ENCODE measurements at places on chromosomes 12 and 14.

DNA sequence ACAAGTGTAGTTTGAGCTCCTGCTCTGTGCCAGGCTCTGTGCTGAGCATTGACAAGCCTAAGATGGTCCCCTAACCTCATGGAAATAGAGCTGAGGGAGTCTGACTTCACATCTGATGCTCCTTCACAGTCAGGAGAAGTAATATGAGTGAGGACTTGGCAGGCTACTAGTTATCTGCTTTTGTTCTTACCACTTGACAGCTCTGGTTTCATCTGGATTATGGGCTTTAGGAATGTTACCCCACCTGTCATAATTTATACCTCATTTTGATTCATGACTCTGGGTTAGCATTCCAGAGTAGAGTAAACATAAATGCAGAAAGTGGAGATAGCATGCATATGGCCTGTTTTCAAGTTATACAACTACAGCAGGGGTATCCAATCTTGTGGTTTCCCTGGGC, 40.5 kb downstream of the ATP6V1D start:
- DNase-seq: peak; percentile 7

GRCh38 chr12:132866251-132866828, 21.1 kb downstream of the CHFR start:
- DNase-seq: peak; percentile 59

DNA sequence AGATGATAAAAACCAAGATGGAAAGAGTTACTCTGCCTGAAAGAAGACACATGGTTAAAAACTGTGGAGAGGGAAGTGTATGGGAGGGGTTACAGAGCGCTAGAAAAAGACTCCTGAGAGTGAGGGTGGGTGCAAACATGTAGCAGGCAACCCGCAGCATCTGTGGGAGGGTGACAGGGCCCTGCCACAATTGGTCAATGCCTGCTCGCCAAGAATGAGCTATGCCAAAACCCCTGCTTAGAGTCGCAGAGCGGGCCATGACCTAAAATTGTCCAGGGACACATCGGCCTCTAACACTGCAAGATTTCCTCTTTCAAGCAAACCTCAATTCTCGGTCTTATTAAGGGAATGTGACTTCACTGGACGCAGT, 700 bp downstream of the PRKAG1 start:
- peak; percentile 53 for DNase-seq

- DNase-seq: no peak
Measured at GRCh38 chr12:114783089-114783618, 99.2 kb upstream of the TBX3 start.

- no peak for DNase-seq
Measured at GRCh38 chr14:74765721-74766120, 2.6 kb downstream of the YLPM1 start.

DNA sequence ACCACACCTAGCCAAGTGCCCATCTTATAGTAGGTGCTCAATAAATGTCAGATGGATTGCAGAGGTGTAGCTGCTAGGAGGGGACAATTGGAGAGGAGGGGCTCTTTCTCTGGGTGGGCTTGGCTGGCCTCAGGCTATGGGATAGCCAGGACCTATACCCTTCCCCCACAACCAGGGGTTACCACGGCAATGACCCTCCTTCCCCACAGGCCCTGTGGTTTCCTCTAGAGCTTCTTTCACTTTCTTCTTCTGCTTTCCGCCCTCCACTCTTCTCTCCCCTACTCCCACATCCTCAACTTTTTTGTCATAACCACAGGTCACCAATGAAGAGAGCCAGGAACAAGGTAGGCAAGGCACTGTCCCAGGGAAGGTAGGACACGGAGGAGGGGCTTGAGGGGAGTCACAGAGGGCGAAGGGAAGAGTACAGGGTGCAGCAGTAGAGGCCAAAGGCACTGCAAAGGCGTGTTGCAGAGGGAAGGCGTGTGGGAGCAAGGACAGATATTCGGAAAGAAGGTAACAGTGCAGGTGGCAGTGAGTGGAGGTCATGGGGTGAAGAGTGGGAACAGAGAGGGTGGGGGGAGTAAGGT, 1.9 kb upstream of the ITGB7 start:
- no peak for DNase-seq

DNA sequence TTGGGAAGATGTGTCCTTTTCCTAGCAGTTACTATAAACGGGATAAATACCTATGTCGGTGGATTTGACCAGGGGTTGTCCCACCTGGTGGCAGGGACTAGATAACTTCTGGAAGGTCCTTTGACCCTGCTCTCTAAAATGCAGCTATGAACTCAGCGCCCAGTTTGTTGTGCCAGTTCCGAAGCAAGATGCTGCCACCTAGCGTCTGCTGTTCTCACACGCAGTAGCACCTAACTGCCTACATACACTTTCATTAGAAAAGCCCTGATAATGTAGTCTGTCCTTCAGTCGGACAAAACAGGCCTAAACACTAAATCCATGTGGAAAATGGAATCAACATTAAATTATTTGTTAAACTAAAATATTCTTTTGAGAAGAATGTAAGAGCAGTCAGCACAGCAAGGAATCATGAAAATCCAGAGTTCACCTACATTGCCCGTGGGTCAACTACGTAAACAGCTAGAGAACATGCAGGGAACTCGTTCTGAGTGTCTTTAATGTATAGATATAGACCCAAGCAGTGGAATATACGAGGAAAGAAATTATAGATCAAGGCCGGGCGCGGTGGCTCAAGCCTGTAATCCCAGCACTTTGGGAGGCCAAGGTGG, 51.1 kb upstream of the CRACR2A start:
- DNase-seq: peak; percentile 68

GRCh38 chr14:101963656-101964296, 597 bp upstream of the DYNC1H1 start:
- no peak for DNase-seq

GRCh38 chr12:55996715-55997534, at the start of gene SUOX:
TSS of gene SUOX (plus strand) at chr12:55997276. CDS start at chr12:56002222, 4,946 bp downstream.
- peak; percentile 95 for DNase-seq

DNA sequence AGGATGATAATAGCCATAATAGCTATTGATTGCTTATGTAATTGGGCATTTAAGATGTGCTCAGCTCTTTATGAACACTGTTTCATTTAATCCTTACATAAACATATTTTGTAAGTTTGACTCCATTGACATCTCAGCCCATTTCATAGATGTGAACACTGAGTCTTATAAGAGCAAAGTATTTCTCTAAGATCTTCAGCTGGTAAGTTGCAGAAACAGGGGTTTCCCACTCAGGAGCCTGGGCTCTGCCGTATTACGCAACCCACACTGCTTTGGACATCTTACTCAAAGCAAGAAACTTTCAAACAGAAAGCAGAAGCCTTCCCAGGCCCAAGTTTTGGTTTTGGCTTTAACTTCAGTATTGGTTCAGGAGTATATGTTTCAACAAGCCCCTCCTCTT, 705.1 kb downstream of the MED13L start:
- no peak for DNase-seq

- DNase-seq: no peak
Measured at GRCh38 chr12:100448656-100449055, 25.0 kb upstream of the NR1H4 start.

GRCh38 chr14:77986773-77987172, 183.4 kb upstream of the NRXN3 start:
- no peak for DNase-seq

DNA sequence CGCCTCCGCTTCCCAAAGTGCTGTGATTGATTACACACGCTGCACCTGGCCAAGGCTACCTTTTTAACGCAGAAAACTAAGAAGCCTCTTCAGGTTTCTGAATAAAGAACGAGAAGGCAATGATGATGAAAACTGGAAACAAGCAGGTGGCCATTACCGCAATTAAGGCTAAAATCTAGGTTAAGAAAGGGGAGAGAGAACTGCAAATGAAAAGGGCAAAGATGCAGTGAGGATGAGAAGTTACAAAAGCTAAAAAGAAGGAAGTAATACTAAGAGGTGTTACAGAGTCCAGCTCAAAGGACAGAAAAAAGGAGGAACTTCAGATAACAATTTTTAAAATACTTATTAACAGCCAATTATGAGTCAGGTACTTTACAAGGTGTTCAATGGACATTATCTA, 79.7 kb downstream of the DUSP16 start:
- no peak for DNase-seq

- DNase-seq: peak; percentile 6
Measured at GRCh38 chr14:89024691-89025090, 200.2 kb downstream of the TTC8 start.

- no peak for DNase-seq
Measured at GRCh38 chr12:108645686-108646599, 12.2 kb upstream of the SELPLG start.

DNA sequence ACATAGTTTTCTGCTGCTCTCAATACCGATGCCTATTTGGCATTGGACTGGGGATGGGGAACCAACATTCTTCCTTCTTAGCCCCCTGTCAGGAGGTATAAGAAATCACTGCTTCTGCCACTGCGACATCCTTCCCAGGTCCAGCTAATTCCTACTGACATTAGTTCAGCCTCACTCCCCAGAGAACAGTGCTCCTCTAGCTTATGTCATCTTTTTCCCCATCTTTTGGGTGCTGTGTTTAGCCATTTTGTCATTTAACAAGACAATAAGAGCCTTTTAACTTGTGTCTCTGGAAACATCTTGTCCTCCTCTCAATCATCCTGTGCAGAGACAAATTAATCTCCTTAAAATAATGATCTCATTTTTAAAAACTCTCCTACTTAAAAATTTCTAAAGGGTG, 167.0 kb upstream of the PLXNC1 start:
- no peak for DNase-seq

- DNase-seq: no peak
Measured at GRCh38 chr14:101187816-101188570, 284.5 kb upstream of the RTL1 start.

DNA sequence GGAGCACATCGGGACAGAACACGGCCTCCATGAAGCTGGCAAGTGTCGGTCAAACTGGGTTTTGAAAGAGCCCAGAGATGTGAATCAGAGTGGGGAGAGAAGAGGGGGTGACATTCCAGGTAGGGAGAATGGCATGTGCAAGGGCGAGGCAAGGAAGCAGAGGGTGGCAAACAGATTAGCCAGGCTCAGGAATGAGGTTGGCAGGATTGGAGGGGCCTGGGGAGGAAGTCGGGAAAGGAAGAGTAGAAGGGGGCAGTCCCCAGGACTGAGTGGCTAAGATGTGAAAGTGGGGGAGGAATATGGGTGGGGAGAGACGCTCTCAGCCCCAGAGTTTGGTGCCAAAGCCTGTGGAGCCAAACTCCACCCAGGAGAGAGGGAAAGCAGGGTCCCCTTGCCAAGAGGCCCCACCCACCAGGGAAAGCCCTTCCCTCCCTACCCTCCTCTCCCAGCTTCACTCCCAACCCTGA, 5.5 kb upstream of the HDAC7 start:
- DNase-seq: no peak

DNA sequence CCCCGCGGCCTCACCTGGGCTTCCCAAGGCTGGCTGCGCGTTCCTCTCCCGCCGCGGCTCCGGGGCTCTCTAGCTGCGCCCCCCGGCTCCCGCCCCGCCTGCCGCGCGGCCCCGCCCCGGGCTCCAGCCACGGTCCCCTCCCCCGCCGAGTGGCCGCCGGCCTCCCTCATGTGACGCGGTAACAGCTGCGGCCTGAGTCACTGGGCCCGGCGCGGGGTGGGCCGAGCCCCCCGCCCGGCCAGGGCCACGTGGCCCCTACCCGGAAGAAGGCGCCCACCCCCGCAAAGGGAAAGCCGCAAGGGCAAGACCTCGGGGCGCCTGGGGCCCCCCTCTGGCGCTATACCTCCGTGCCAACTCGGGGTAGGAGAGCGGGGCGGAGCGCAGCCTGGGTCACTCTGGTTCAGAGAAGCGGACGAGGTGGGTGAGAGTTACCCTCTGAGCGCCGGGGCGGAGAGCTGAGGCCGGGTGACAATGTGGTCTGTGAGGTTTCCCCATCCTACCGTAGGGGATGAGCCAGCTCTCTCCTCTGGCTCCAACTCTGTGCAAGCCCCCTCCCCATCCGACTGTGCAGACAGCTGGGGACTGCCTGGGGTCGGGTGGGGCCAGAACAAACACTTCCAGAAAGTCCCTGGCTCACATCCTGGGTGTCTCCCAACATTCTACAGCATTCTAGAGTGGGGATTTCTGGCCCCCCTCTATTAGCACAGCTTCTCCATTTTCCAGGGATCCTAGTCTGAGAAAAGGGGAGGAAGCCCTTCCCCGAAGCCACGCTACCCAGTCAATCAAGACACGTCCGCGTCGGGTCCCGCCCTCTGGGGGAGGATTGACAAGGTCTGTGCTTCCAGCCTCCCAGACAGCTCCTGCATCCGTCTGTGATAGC, at the start of gene CD63:
TSS of gene CD63 (minus strand) at position 71 of the 880 bp plus-strand sequence. CDS start 668 bp downstream, outside the sequence.
- peak; percentile 96 for DNase-seq

DNA sequence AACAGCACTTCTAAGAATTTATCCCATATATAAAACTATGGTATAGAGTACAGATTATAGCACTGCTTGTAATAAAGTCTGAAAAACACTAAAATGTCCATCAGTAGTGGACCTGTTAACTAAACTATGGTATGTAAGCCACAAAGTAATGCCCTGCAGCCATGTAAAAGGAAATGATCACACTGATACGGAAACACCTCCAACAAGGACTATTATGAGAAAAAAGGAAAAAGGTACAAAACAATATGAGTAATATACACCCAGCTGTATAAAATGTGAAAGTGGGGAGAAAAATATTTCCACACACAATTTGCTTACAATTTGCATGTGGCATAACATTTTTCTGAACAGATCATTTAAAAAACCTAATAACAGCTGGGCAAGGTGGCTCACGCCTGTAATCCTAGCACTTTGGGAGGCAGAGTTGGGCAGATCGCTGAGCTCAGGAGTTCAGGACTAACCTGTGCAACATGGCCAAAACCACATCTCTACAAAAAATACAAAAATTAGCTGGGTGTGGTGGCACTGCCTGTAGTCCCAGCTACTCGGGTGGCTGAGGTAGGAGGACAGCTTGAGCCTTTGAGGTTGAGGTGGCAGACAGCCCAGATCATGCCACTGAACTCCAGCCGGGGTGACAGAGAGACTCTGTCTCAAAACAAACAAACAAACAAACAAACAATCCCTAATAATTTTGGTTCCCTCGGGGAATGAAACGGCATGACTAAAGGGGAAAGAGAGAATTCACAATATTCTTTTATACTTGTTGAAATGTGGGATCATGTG, 250.5 kb downstream of the MED13L start:
- no peak for DNase-seq

DNA sequence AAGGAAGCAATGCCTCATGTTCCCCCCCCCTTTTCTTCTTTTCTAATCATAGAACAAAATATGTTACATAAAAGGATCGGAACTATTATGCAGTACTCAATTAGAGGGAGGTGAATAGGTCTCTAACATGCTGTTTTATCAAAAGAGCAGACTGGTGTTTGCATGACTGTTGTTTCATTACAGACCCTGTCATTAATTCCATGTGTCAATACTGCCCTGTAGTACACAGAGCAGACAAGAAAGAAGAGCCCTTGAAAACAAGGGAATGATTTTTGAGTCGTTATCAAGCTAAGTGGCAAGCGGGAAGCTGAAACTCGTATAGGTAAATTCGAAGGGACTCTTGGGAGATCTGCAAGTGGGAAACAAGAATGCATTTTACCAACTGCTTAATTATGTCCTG, 76.9 kb upstream of the TMEM263 start:
- no peak for DNase-seq

DNA sequence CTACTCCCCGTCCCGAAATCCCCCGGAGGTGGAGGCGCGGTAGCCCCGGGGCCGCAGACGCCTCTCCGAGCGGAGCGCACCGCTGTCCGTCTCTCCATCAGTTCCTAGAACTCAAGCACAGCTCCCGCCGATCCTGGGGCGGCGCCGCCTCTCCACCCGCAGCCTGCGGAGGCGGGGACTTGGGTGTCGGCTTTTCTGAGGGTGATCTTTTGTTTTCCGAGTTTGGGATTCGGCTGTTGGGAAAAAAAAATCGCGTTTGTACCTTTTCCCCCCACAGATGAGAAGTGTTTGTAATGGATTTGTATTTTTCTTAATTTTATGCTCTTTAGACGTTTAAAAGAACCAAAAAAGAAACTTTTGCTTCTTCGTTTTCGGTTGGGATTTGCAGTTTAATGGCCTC, 26.6 kb downstream of the LRCOL1 start:
- no peak for DNase-seq

Measured in fibroblast of skin of scalp (primary cell).